ENCODE measurements at places on chromosomes 6 and 20.

DNA sequence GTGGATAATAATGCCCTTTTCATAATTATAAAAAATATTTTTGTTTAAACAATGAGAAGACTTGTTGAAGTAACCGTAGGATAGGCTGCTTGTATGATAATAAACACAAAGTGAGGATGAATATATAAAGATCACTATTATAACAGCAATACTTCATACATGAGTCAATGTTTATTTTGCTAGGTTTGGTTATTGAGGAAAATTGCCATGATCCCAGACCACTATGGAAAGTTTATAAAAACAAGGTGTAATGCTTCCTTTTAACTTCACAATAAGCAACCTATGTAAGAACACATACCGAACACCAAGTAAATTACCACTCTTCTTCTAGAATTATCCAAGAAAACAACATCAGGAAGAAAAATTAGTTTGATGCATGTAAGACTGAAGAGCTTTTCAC is 495.3 kb upstream of the RNF217 start:
- no peak for DNase-seq

DNA sequence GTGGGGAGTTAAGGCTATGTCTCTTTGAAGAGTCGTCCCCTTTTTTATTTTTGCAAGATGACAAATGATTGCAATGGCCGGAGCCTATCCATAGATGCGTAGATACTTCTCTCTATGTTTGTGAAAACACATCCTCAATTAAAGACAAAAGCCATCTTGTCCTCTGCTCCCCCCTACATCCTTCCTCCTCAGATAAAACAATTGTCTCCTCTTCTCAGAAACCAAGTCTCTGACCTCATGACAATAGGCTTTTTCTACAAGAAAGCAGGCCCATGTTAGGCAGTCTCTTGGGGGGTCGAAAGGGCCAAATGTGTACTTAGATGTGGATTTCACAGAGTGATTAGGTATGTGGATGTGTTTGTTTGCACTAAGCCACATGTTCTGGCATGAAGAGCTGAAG is 51.1 kb upstream of the SSTR4 start:
- no peak for DNase-seq

- no peak for DNase-seq
Measured at GRCh38 chr6:110557199-110557598, 80.8 kb upstream of the SLC22A16 start.

DNA sequence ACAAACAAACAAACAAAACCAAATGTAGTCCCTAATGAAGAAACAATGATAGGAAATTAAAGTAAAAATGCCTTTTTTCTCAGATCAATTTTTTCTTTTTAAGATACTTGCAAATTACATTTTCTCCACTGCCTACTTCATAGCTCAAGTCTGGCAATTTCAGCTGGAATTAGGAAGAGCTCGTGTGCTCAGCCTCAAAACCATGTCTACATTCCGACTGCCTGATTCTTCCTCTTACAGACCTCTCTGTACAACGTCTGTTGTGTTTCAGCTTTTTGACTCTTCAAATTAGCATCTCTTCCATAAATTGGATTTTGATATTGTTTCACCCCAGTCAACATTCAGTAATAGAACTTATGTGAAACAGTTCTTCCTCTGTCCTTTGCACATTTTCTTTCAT is 9.3 kb upstream of the EDN1 start:
- no peak for DNase-seq
